ENCODE measurements at places on chromosomes 7 and 10.

GRCh38 chr7:101594790-101595189, 34.3 kb downstream of the MYL10 start:
- no peak for DNase-seq

GRCh38 chr7:46572691-46573090, 651.6 kb upstream of the IGFBP3 start:
- DNase-seq: no peak

DNA sequence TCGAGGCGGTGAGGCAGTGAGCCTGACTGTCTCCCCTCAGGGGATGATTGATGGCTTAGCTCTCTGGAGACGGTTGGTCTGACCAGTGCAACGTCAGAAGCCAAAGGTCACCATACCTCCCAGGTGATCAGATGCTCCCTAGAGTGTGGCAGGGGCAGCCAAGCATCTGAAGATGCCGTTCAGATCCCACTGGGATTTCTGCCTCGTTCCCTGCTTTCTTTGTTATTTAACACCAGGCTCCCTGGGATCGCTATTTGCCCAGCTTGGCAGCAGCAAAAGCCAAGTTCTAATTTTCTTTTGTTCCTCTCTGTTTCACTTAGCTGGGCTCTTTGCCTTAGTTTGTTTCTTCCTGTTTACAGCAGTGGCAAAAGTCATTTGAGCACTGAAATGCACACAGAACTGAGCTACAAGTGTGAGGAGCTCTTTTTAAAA, 53.5 kb upstream of the SVIL start:
- DNase-seq: no peak

DNA sequence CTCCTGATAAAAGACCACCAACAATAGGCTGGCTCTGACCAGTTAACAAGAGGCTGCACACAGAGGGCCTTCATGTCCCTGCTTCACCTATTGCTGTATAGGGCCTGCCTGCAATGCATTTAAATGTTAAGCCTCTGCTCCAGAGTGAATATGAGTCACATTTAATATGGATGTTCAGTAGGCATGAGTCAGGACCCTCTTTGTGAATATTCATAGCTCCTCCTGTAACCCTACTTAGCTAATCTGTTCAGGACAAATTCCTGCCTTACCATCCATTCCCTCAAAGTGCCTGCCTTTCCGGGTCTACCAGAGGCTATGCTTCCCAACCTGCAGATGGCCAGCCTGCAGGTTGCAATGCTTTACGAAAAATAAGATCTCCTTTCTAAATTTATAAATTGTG, 32.5 kb downstream of the ARHGAP22 start:
- no peak for DNase-seq

DNA sequence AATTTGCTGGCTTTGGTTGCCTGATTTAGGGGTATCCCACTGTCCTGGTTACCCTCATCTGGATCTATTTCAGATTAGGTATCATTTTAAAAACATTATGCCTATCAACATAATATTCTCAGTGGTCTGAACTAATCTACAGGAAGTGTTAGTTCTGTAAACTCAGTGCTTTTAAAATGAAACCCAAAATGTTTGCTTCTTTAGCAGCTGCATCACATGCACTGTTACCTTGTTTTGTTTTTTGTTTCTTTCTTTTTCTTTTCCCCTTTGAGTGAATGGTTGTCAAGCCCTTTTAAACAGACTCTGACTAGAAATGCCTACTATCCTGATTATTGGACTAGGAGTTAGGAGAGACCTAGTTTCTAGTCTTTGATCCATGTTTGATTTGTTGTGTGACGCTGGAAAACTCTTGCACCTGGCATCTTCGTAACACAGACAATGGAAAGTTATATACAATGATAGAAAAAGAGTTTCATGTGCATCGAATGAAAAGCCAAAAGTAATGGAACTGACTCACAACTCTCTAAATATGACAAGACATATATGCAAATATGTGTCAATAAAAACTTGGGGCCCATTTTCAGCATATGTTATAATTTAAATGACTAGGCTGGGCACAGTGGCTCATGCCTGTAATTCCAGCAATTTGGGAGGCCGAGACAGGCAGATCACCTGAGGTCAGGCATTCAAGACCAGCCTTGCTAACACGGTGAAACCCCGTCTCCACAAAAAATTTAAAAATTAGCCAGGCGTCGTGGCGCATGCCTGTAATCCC, 52.3 kb upstream of the STRIP2 start:
- no peak for DNase-seq

- no peak for DNase-seq
These were observed 7.4 kb upstream of the MALRD1 start for GRCh38 chr10:19041171-19041570.

GRCh38 chr7:46291050-46291438, 370.0 kb upstream of the IGFBP3 start:
- DNase-seq: peak; percentile 8

GRCh38 chr7:70156057-70156456, 557.8 kb downstream of the AUTS2 start:
- no peak for DNase-seq

DNA sequence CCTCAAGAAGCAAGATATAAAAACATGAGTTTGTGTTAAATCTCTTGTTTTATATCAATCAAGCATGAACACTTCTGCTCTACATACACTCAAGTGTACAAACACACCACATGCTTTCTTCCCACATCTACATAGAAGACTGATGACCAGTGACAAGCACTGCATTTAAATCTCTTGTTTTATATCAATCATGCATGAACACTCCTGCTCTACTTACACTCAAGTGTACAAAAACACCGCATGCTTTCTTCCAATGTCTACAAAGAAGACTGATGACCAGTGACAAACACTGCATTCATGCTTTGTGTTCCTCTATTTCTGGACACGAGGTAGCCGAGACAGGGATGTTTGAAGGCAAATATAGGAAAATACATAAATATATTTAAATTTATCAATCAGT, 642.0 kb upstream of the PFKP start:
- DNase-seq: no peak
